ENCODE measurements at places on chromosomes 5 and 9. TPM values are rescaled to one million over a fixed set of nuclear protein-coding genes. Genes with fewer than 3 reads are reported as not detected.

Gene EHMT1
- polyA plus RNA-seq: 70.1 TPM

Gene CKMT2
- polyA plus RNA-seq: 6.4 TPM

Gene GRXCR2
- polyA plus RNA-seq: not detected

Gene ABO
- 19.7 TPM for polyA plus RNA-seq

Gene FRRS1L
- polyA plus RNA-seq: 12.7 TPM

Gene ADGRD2
- polyA plus RNA-seq: 0.11 TPM

Gene NEURL1B
- 16.1 TPM for polyA plus RNA-seq

Gene C5orf46
- not detected for polyA plus RNA-seq

Gene CER1
- polyA plus RNA-seq: 0.98 TPM

Gene NFIB
- 53.9 TPM for polyA plus RNA-seq

Gene RUSC2
- polyA plus RNA-seq: 26.3 TPM

Gene KLF4
- polyA plus RNA-seq: 127 TPM

Gene SMIM33
- polyA plus RNA-seq: 0.08 TPM

Gene ZDHHC21
- 22.2 TPM for polyA plus RNA-seq

Gene TGFBI
- 321 TPM for polyA plus RNA-seq

Gene HACD4
- 5.1 TPM for polyA plus RNA-seq

Gene NTRK2
- 125 TPM for polyA plus RNA-seq

Gene LCN10
- 0.63 TPM for polyA plus RNA-seq

Gene LEAP2
- polyA plus RNA-seq: 4.7 TPM

Gene SPAAR
- 1.5 TPM for polyA plus RNA-seq

Gene TSSK1B
- not detected for polyA plus RNA-seq

Gene SEMA4D
- polyA plus RNA-seq: 13.5 TPM

Gene HK3
- 0.71 TPM for polyA plus RNA-seq

Gene GPR21
- 0.34 TPM for polyA plus RNA-seq

Gene CARTPT
- polyA plus RNA-seq: not detected

Gene IL33
- 6.7 TPM for polyA plus RNA-seq

Gene MYMK
- polyA plus RNA-seq: not detected

Gene IL4
- not detected for polyA plus RNA-seq

Gene SLC25A48
- 2.2 TPM for polyA plus RNA-seq

Gene CTNND2
- polyA plus RNA-seq: 2.5 TPM

Gene PCDHA9
- 0.12 TPM for polyA plus RNA-seq

Gene LRRC26
- not detected for polyA plus RNA-seq

Gene RRAGA
- 114 TPM for polyA plus RNA-seq

Gene SLC6A18
- polyA plus RNA-seq: 0.11 TPM

Gene ARHGAP26
- polyA plus RNA-seq: 9.9 TPM

Gene PHF24
- polyA plus RNA-seq: 1.00 TPM

Gene GRIN1
- not detected for polyA plus RNA-seq

Gene CYSTM1
- 67.4 TPM for polyA plus RNA-seq

Gene PRR16
- 2.2 TPM for polyA plus RNA-seq

All from left renal pelvis (tissue), 4 donors.